ENCODE measurements at places on chromosomes 13 and 19.

GRCh38 chr19:15304140-15304705 is 28.1 kb downstream of the BRD4 start:
- DNase-seq, result no peak

DNA sequence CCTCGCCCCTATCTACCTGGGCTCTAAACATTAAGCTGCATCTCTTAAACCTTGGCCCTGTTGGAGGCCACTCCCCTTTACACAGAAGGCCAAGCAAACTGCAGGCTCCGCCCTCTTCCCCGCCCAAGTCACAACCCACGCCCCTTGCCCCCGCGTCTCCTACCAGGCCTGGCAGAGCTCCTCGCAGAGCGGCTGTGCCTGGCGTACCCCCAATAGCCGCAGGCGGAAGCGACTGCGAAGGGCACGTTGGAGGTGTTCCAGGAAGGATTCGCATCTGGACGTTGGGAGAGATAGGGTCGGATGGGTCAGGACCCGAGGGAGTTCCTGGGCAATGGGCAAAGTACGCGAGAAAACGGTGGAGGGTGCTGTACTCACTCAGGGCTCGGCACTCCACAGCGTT is 5.9 kb downstream of the RTBDN start:
- peak; percentile 52 for DNase-seq

- DNase-seq, result no peak
These were observed 574 bp downstream of the VMAC start for GRCh38 chr19:5905114-5905778.

- no peak for DNase-seq
These were observed 32.4 kb downstream of the OLFM4 start for GRCh38 chr13:53060840-53061490.

- DNase-seq, result no peak
These were observed 535.9 kb downstream of the GPC5 start for GRCh38 chr13:91934354-91934753.

- DNase-seq, result no peak
These were observed 189.0 kb upstream of the SOX1 start for GRCh38 chr13:111877906-111878305.

- no peak for DNase-seq
These were observed at the start of gene NR2F6 for GRCh38 chr19:17245535-17245984. TSS of gene NR2F6 (minus strand) at chr19:17245919. CDS start at chr19:17245220, 699 bp downstream.

- no peak for DNase-seq
These were observed 136.0 kb downstream of the KDM4B start for GRCh38 chr19:5104871-5105351.

DNA sequence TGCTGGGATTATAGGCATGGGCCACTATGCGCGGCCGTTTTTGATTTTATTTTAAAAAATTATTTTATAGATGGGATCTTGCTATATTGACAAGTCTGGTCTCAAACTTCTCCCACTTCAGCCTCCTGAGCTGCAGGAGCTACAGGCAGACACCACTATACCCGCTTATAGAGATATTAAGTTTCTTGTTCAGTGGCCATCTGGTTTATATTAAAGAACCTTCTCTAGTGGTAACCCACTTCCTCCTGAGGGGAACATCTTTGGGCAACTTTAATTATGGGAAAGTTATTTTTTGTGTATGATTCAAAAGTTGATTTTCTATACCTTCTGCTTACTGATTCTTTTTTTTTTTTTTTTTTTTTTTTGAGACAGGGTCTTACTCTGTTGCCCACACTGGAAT is 172.7 kb downstream of the KLF5 start:
- DNase-seq, result no peak

- no peak for DNase-seq
These were observed 54.8 kb downstream of the EPS15L1 start for GRCh38 chr19:16416991-16417390.

GRCh38 chr13:47415048-47415447 is 518.2 kb upstream of the HTR2A start:
- peak; percentile 26 for DNase-seq

DNA sequence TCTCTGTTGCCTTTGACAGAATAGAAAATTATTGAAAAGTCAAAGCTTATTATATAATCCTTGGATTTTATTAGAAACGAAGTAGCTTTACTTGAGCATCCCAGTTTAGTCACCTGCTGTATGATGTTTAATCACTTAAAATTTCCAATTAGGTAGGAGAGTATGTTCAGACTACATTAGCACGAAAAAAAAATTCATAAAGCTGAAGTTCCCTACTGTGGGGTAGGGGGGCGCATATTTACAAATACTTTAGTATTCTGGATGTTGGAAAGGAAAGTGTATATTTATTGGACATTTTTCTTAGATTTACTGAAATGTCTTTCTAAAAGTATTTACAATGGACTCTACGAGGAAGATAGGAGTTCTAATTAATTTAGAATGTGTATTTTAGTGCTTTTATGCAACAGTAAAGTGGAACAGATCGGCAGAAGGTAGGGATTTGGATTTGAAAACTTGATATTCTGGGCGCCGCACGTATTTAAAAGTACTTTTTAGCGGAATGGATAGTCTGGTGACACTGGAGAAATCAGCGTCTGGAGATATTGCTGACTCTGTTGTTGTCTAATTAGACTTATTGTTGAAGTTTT is 1.9 kb downstream of the CDK8 start:
- DNase-seq, result no peak

DNA sequence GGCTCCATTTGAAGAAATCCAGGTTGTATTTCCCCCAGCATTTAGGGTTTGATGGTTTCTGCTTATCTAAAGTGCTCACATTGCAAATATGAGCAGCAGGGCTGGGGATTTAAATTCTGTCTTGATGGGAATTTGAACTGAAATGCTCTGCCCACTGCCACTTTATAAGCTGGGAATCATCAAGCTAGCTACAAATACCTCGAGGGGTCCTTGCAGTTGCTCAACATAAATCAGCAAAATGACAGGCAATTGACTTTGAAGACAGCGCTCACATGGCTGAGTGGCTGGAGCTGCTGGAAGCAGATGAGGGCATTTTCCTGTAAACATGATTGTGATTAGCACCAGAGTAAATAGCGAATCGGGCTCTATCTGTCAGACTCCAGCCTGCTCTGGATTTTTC is 39.4 kb upstream of the MEDAG start:
- no peak for DNase-seq

DNA sequence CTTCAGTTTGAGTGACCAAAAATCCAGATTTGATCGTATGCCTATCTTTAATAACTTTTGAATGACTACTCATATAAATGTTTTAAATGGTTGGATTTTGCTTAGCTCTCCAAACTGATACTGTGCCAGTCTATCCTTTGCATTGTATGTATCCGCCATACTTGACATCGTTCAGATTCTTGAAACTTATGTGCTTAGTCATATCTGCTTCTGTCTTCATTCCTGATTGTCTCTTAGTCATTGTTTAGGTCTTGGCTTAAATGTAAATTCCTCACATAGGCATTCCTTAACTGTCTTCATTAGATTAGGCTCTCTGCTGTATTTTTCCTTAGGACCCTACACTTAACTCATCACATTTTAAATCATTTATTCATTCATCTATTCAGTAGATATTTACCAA is 126.0 kb downstream of the PCCA start:
- no peak for DNase-seq

- no peak for DNase-seq
These were observed 86.3 kb downstream of the SPACA7 start for GRCh38 chr13:112462408-112462807.

GRCh38 chr19:8552810-8553209 is 24.4 kb downstream of the MYO1F start:
- peak; percentile 52 for DNase-seq

DNA sequence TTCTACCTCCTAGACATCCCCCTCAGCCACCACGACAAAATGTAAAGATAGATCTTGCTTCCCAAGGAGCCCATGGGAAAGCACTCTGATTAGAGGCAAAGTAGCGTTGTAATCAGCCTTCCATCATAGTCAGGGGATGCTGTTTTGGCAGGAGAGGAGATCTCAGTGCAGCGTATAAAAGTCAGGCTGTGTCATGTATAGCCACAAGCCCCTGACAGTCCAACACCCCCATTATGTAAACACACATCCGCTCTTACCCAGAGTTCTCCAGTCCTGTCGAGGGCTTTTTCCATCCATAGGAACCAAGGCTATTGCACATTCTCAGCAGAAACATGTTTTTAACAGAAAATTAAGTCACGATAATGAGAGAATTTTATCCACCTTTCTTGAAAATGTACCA is 156.3 kb downstream of the CYSLTR2 start:
- no peak for DNase-seq

DNA sequence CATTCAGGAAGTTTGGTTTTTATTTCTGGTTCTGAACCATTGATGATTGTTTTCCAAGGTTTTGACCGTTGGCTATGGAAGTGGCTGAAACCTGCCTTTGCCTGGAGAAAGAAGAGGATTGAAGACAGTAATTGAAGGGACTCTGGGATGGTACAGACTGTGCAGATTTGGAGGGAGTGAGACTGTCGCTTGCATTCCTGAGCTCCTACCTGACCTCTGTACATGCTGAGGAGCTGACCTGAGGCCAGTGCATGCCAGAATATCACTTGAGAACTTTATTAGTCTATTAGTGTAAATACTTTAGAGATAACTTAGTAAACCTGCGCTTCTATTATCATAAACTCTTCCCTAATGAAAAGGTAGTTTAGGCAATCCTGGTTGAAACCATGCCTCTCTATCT is 276.4 kb downstream of the IRS2 start:
- DNase-seq, result no peak

DNA sequence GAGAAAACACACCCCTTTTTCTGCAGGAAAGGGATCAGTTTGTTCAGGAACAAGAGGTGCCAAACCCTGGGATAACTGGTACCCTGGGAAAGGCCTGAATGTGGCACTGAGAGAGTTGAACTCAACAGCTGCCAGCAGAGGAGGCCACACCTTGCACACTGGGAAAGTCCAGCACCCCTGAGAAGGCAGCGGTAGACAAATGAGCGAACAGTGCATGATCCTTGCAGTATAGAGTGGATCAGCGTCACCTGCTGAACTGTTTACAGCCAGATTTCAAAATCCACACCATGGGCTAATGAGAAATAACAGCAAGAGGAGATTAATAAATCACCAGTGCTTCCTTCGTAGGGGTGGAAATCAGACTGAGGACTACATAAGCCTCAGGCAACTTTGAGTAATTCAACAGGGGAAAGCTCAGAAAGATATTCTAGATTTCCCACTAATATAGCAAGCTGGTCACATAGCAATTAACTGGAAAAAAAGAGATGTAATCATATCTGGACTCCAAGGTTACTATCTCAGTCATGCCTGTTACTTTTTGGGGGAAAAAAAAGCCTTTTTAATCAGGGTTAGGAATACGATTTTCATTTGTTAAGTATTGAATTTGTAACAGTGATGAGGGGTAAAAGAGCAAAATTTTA is 52.0 kb downstream of the DCT start:
- no peak for DNase-seq

- peak; percentile 93 for DNase-seq
These were observed 552 bp upstream of the GRWD1 start for GRCh38 chr19:48445256-48445605.

- no peak for DNase-seq
These were observed 8.1 kb downstream of the VSTM2B start for GRCh38 chr19:29533578-29534544.

GRCh38 chr19:11541238-11541637 is 2.6 kb downstream of the CNN1 start:
- no peak for DNase-seq

Data from M059J (cell line).